Stimulated activated CD8-positive, alpha-beta memory T cell treated with anti-CD3 and anti-CD28 coated beads, Interleukin-15, amount 100 ng/mL, for 24 hours (primary cell): ENCODE measurements at places on chromosomes 6 and 20.

GRCh38 chr20:61731363-61732181, 334.1 kb downstream of the TAF4 start:
- DNase-seq: no peak

GRCh38 chr20:16785226-16785625, 37.1 kb downstream of the OTOR start:
- DNase-seq: no peak

GRCh38 chr20:4041748-4042411, 26.5 kb upstream of the RNF24 start:
- DNase-seq: no peak

DNA sequence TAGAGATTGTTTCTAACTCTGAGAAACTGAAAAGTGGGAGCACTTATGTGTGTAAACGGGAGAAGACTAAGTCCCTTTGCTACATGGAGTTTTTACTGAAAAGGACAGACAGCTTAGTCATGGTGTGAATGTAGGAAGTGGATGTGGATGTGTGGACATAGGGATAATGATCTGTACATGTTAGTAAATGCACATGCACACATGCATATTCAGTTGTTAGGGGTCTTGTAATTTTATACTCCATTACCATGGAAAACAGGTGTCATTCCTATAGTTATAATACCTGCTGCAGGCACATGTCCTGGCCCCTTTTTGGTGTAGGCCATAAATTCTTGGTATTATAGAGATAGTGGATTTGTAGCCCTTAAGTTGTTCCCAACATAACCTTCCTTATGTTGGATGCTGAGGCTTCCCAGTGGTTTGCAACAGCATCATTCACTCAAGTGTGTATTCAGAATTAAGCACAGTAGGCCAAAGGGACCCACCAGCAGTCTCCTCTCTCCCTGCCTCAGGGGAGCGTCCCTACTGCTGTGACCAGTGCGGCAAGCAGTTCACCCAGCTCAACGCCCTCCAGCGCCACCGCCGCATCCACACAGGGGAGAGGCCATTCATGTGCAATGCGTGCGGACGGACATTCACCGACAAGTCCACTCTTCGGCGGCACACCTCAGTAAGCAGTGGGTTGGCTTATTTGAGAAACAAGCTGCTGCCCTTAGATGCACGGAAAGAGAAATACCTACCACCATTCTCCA, 7.3 kb downstream of the GZF1 start:
- DNase-seq: no peak

- no peak for DNase-seq
Observed at GRCh38 chr20:49729780-49730179, 16.1 kb upstream of the B4GALT5 start.

GRCh38 chr20:18702736-18703135, 110.8 kb upstream of the SCP2D1 start:
- DNase-seq: no peak

- DNase-seq: no peak
Observed at GRCh38 chr6:129175066-129175465, 292.1 kb downstream of the LAMA2 start.

DNA sequence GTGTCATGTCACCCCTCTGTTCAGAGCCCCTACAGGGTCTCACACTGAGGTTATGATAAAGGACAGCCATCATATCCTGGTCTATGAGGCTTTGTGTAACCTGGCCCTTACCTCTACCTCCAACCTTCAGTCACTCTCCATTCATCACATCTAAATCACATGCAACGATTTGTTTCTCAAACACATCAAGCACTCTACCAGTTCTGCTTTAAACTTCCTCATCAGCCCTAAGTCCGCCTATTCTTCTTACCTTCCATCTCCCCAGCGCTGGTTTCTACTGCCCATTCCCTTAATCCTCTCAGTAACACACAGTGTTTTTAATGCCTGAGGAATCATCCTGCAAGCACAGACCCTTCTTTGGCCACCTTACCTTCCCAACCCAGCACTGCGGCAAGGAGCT, 17.9 kb upstream of the BACH2 start:
- no peak for DNase-seq

DNA sequence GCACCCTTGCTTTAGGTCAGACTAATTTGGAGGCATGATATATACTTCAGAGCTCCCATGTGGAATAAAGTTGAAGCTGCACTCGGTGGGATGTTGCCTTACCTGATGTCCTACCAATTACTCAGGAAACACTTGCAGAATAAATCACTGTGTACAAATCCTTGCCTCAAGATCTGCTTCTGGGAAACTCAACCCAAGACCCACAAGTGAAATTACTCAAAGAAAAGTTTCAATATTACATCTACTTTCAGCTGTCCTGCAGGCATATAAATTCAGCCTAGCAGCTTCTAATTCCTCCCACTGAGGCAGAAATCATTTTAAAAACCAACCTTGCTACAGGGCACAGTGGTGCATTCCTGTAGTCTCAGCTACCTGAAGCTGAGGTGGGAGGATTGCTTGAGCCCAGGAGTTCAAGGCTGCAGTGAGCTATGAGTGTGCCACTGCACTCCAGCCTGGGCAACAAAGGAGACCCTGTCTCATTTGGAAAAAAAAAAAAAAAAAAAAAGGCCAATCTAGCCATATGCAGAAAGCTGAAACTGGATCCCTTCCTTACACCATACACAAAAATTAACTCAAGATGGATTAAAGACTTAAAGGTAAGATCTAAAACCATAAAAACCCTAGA, 20.7 kb upstream of the DCDC2 start:
- DNase-seq: no peak

DNA sequence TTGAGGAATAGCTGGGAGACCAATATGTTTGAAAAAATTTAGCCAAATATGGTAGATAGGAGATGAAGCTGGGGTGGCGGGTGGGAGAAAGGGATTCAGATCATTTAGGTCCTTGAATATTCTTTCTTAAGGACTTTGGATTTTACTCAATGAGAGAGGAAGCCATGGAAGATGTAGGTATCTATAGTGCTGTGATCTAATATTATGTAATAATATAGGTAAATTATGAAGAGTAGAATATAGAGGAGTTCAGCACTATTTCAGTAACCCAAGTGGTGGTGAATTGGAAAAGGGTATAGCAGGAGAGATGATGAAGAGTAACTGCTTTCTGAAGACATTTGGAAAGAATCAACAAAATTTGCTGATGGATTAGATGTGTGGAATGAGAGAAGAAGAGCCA, 417.6 kb downstream of the UTRN start:
- no peak for DNase-seq

- no peak for DNase-seq
Observed at GRCh38 chr6:3396503-3397180, 60.2 kb downstream of the SLC22A23 start.

GRCh38 chr6:86586195-86586594, 351.1 kb upstream of the HTR1E start:
- DNase-seq: no peak

- DNase-seq: no peak
Observed at GRCh38 chr6:17653198-17653882, 53.2 kb downstream of the FAM8A1 start.

- DNase-seq: no peak
Observed at GRCh38 chr6:54681987-54682386, 164.6 kb upstream of the FAM83B start.

- DNase-seq: no peak
Observed at GRCh38 chr6:11814106-11814505, 35.5 kb upstream of the ADTRP start.

GRCh38 chr6:111592726-111593511, 12.8 kb downstream of the TRAF3IP2 start:
- no peak for DNase-seq

DNA sequence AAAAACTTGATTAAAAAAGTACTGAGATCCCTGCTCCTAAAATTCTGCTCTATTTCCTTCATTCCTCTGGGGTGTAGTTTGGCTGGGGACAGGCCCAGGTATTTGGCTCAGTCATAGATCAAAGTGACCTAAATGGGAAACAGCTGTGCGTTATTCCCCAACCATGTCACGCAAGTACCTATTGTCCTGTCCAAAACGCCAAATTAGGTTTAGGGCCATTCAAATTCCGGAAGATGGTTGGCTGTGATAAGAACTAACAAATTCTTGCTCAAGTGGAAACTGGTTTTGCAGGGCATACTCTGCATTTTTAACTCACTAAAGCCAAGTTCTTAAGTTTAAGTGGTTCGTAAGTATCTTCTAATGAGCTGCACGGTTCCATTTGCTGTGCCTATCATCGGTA, 147.6 kb upstream of the TMEM170B start:
- DNase-seq: no peak

GRCh38 chr6:33420491-33421343, 852 bp downstream of the SYNGAP1 start:
- no peak for DNase-seq

DNA sequence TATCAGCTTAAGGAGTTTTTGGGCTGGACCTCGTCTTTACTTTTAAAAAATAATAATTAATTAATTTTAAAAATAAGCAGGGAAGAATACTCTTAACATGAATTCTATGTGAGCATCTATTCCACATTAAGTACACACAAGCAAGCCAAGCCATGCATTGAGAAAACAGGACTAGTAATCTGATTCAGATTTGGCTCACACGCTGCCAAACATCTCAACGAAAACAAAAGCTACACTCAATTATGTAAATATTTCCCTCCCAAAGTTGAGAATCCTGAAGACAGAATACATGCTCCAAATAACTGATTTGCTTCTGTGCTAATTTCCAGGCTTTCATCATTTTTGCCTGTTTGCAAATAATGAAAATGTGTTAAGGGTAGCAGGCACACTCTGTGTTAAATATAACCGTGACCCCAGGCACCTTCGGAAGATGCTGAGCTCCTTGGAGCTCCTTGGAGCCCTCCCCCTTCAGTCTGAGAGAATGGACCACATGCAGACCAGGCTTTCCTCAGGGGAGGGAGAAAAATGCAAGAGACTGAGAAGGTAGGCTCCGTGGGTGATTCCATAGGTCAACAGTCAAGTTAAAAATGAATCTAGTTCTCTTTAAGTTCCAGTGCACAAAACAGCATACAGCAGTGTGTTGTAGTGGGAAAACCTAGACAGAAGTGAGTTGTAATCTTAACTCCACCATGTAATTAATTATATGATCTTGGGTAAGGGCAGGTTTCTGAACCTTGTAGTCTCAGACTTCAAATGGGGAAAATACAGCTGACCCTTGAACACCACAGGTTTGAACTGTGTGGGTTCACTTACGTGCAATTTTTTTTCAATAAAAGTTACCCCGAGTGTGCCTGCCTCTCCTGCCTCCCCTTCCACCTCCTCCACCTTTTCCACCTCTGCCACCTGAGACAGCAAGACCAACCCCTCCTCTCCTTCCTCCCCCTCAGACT, 161.3 kb upstream of the RREB1 start:
- DNase-seq: no peak

- DNase-seq: no peak
Observed at GRCh38 chr6:105898286-105898685, 187.8 kb upstream of the PRDM1 start.

GRCh38 chr6:17039266-17039665, 62.6 kb upstream of the STMND1 start:
- no peak for DNase-seq

- DNase-seq: no peak
Observed at GRCh38 chr6:28334286-28335039, 1.5 kb downstream of the ZSCAN31 start.

DNA sequence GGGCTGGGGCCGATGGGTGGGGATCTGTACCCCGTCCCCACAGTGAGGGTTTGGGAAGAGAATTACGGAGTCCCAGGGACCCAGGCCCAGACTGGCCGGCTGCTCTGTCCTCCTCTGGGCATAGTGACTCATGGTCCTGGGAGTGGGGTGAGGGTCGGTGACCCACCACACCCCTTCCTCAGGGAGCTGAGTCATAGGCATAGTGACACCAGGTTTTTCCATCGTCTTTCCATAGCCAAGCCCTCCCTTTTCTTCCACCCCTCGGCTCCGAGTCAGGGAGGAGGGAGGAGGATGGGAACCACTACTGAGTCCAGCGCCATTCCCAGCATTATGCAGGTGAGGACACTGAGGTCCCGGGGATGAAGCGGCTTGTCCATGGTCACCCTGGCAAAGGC, 8.9 kb downstream of the CYP21A2 start:
- no peak for DNase-seq

GRCh38 chr20:40770564-40771307, 81.7 kb upstream of the MAFB start:
- no peak for DNase-seq

- DNase-seq: peak; percentile 43
Observed at GRCh38 chr6:63573076-63573898, 1.0 kb downstream of the LOC128125822 start.

- DNase-seq: no peak
Observed at GRCh38 chr6:3506200-3506599, 49.4 kb upstream of the SLC22A23 start.

GRCh38 chr6:12403201-12403826, 113.2 kb downstream of the EDN1 start:
- no peak for DNase-seq

DNA sequence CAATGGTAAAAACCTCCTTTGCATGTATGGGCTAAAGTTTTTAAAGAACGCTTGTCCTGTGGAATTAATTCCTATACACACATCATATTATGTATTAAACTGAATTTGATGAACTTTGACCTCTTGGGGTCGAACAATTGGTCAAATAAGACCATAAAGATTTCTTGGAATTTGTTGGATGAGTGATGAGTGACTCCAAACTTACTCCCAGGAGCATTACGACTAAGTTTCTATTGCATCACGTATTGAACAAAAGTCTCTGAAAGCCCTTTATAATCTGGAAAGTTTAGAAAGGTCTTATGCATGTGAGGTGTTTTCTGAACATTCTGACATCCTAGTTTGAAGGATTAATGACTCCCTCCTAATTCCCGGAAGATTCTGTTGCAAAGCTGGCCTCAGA, 126.9 kb upstream of the BMP5 start:
- no peak for DNase-seq

- DNase-seq: no peak
Observed at GRCh38 chr6:109331081-109331480, 51.2 kb downstream of the CD164 start.

DNA sequence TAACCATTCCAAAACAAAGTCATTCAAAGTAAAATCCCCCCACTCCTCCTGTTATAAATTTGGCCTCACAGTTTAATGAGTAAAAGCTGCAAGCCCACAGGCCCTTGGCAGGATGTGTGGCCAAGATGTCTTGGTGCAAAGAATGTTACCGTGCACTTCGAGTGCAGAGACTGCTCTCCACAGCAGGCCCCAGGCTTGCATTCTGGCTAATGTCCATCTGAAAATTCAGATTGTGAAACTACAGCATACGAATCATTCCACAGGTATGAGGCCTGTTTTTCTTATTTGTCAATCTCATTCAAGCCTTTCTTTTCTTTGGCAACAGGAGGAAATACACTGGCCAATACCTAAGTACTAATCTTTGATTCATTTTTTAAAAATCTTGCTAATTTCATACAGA, 7.1 kb downstream of the RPS6KA2 start:
- no peak for DNase-seq

GRCh38 chr20:58986286-58986967, 5.4 kb downstream of the NELFCD start:
- DNase-seq: no peak

- no peak for DNase-seq
Observed at GRCh38 chr6:148885925-148886845, 139.4 kb downstream of the UST start.

- DNase-seq: no peak
Observed at GRCh38 chr20:2751878-2752566, 48.4 kb downstream of the CPXM1 start.
